ENCODE measurements at places on chromosomes 6 and 20.

DNA sequence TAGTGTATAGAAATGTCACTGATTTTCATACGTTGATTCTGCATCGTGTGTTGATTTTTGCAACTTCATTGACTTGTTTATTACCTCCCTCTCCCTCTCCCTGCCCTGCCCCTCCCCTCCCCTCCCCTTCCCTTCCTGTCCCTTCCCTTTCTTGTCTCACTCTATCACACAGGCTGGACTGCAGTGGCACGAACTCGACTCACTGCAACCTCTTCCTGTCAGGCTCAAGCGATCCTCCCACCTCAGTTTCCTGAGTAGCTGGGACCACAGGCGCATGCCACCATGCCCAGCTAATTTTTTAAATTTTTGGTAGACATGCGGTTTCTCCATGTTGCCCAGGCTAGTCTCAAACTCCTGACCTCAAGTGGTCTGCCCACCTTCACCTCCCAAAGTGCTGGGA is 19.2 kb upstream of the PPP1R14C start:
- no peak for DNase-seq

- DNase-seq, result no peak
These were observed 91.3 kb upstream of the GGTLC1 start for GRCh38 chr20:24079661-24080412.

- DNase-seq, result no peak
These were observed 51.0 kb upstream of the IL20RA start for GRCh38 chr6:137095651-137096238.

DNA sequence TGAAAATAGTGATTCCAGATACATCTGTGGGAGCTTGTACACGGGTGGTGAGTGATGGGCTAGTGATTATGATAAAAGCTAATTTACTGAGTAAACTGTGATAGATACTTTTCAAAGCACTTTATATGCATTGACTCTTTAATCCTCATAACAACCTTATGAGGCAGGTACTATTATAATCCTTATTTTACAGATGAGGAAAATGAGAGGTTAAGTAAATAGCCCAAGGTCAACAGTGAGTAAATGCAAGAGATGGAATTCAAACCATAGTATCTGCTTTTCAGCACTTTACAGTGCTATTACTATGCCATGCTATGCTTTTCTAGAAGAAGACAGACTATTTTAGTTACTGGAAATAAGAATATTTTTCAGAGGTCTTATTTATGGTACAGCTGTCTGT is 320.9 kb upstream of the CITED2 start:
- no peak for DNase-seq

DNA sequence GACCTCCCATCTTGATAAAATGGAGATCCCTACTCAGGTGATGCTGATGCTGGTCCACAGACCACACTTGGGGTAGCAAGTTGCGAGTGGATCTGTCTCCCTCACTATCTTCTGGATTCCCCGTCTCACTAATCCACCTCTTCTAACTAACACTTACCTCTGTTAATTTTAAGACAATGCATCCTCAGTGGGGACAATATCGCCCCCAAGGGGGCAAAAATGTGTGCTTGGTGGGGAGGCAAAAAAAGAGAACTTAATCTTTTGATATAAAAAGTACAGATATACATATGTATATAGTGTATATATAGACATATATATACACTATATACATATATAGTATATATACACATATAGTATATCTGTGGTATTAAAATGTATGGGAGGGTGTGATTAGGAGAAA is 4.3 kb downstream of the LRFN2 start:
- DNase-seq, result no peak

- no peak for DNase-seq
These were observed 180.5 kb downstream of the MCHR2 start for GRCh38 chr6:99813565-99813964.

DNA sequence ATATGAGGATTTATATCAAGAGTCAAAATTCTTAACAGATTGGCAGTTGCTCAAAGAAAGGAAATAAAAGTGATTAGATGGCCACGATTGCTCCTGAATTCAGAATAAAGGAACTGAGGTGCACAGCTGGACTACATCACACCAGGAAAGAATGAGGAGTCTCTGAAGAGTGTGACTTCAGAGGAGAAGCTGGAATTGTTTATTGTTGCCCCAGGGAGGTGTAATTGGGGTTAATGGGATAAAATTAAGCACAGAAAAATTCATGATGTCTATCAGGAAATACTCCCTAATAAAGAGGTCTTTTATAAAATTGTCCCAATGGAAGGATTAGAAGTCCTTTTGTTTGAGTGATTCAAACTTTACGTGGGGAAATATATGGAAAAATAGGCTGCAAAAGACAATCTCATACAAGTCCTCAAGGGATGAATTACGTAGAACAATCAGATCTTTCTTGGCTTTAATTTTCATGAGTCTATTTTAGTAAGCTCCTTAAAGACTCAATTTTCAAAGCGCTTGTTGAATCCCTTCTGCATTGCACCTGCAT is 208.6 kb upstream of the RNF217 start:
- no peak for DNase-seq

GRCh38 chr20:31969991-31970390 is 2.0 kb downstream of the XKR7 start:
- no peak for DNase-seq

DNA sequence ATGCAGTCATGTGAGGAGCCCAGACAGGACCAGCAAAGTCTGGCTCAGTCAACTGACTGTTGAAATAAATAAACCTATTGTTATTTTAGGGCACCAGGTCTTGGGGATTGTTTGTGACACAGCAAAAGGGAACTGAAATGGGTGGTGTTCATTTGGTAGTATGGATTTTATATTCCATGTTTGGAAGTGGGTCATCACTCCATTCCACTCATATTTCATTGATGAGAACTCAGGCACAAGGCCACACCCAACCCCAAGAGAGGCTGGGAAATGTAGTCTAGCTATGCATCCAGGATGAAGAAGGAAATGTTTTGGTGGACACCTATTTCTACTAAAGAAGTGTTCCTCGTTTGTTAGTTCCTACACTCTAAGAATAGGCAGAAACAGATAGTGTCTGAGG is 64.9 kb upstream of the BTBD3 start:
- DNase-seq, result peak; percentile 51
